ENCODE measurements at places on chromosomes 11 and 22.

- no peak for DNase-seq
Observed at GRCh38 chr22:39221999-39222686, 22.6 kb downstream of the PDGFB start.

DNA sequence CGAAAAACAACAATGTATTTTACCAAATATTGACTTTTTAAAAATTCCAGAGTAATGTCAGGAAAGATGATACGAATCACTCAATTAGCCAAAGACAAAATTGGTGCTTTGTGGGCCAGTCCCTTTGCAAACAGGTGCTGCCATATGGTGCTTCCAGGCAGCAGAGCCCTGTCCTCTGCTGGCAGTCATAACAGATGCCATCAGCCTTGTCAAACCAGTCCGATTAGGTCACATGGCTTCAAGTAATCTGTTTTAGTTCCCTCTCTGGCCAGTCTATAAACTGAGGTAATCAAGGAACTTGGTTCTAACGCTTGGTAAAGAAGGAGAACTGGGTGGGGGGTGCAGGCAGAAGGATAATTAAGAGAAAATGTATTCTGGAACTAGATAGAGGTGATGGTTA is 49.1 kb upstream of the CAPRIN1 start:
- no peak for DNase-seq

- no peak for DNase-seq
Observed at GRCh38 chr22:22403306-22403705, 105.2 kb downstream of the ZNF280B start.

GRCh38 chr11:74141241-74141695 is 29.5 kb downstream of the C2CD3 start:
- no peak for DNase-seq

- no peak for DNase-seq
Observed at GRCh38 chr22:27952091-27952490, 33.0 kb upstream of the PITPNB start.

GRCh38 chr11:900545-900944 is 10.1 kb downstream of the CHID1 start:
- no peak for DNase-seq

GRCh38 chr11:62398011-62398994 is 20.5 kb upstream of the SCGB1A1 start:
- peak; percentile 69 for DNase-seq

- peak; percentile 74 for DNase-seq
Observed at GRCh38 chr11:8067929-8068575, 13.0 kb upstream of the TUB start.

DNA sequence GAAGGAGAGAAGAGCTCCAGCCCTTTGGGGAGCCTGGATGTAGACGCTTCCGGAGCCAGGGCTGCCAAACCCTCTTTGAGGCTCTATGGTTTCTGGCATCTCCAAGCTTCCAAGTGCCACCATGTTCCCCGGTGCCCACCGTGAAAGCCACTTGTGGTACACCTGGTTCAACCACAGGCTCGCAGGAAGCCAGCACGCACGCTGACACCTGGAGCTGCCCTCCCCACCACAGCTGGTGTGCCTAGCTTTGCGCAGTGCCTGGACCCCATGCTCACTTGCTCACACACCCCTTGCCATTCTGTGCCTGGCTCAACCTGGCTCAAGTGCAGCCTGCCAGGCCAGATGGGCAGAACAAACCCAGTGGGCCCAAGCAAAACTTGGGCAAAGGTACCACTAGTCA is 831.4 kb downstream of the DLG2 start:
- no peak for DNase-seq

DNA sequence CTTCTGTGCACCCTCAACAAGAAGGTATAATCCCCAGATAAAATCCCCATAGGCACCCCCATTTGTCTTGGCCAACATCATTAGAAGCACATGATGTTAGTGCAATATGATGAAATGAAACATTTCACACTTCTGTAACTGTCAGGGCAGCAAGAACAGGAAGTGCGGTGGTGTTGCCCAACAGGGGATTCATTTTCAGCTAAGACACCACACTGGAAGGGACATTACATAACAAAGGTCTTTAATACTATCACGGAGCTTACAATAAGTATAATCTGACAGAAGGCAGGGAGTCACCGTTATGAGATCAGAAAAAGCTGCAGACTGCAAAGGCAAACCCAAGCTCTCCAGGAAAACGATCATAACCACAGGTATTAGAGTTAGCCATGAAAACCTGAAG is 2.0 kb downstream of the OR52W1 start:
- no peak for DNase-seq

DNA sequence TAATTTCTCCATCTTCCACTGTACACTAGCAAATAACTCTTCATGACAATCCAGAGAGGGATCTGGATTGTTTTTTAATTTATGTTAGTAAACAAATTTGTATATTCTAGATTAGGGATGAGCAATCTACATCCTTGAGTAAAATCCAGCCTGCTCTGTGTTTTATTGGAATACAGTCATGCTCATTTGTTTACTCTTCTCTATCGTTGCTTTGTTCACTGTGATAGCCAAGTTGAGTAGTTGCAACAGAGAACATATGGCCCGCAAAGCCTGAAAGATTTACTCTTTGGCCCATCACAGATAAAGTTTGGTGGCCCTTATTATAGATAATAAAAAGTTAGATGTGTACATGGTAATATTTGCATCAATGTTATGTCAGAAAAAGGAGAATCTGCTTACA is 6.2 kb upstream of the BLID start:
- DNase-seq = no peak

DNA sequence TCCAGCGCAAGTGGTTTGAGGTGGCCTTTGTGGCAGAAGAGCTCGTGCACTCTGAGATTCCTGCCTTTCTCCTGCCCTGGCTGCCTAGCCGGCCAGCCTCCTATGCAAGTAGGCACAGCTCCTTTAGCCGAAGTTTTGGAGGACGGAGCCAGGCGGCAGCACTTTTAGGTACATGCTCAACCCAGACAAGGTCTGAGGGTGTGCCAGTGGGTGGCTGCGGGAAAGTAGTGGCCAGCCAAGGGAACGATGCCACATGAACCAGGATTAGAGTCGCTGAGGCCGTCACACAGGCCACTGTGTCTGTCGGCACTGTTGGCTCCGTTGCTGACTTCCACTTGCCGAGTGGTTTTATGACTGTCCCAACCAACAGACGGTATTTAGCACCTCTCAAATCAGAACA is 64.8 kb upstream of the YWHAH start:
- no peak for DNase-seq

DNA sequence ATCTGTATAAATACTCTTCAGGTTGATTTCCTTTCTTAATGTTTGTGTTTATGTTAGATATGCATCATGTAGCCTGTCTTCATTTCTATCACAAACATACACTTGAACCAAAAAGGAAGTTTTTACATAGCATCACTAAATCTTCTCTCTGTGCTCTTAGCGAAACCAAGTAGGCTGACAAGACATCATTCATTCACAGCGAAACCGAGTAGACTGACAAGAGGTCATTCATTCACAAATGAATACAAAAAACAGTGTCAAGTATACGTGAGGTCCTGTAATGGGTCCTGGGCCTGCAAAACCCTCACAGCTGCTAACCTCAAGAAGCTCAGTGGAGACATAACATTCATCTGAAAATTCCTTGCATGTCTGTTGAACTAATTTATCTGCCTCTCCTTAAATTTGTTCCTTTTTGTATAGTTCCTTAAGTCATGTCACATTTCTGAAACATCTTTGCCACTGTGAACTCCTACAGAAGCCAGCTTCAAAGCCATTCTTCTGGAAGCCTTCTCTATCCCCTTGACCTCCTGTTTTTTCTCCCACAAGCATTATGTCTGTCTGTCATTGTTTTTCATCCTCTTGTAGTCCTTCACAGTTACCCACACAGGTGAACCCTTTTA is 9.8 kb upstream of the HBE1 start:
- no peak for DNase-seq

- no peak for DNase-seq
Observed at GRCh38 chr11:65611028-65611757, 2.8 kb downstream of the MAP3K11 start.

GRCh38 chr11:6402061-6402470 is 11.8 kb downstream of the SMPD1 start:
- DNase-seq = no peak

Data from SK-N-SH (cell line).